Right lobe of liver (tissue), 6 donors: ENCODE measurements at places on chromosomes 11 and 22. TPM values are rescaled to one million over a fixed set of nuclear protein-coding genes. Genes with fewer than 3 reads are reported as not detected.

DNA sequence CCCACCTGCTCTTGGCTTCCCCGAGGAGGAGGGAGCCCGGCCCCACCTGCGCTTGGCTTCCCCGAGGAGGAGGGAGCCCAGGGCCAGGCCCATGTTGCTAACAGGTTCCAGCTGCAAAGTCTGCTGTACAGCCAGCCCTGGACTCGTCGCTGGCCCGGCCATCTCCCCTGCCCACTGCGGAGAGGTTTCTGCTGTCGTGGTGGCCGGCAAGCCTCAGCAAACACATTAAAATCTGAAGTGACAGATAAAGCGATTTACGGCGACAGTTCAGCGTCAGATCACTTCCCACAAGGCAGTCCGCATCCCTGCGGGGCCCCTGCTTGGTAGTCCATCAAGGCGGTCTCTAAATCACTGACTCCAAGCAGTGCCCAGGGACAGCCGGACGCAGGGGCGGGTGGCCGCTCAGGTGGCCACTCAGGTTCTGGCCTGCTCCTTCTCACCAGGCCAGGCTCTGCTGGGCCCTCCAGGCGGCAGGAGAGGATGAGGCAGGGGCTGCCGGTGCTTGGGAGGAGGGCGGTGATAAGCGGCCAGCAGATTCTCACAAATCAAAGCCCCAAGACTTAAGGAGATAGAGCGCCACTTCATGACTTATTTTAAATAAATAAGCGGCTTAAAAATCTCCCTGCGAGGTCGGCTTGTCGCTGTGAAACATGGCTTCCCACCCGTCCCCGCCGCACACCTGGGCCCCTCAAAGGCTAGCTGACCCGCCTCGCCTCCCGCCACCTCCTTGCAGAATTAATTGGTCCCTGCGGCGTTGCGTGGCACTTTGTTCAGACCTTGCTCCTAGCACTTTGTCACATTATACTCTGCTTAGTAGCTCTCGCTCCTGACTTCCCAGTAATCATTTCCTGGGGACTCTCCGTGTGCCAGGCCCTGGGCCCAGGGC is 21.1 kb downstream of the MACROD1 start:
- DNase-seq = no peak
- H3K36me3 ChIP-seq = no peaks in the 10 kb centered on the region
- no peaks in the 10 kb centered on the region for H3K27me3 ChIP-seq
- no peak overlapping the region for H3K27ac ChIP-seq

DNA sequence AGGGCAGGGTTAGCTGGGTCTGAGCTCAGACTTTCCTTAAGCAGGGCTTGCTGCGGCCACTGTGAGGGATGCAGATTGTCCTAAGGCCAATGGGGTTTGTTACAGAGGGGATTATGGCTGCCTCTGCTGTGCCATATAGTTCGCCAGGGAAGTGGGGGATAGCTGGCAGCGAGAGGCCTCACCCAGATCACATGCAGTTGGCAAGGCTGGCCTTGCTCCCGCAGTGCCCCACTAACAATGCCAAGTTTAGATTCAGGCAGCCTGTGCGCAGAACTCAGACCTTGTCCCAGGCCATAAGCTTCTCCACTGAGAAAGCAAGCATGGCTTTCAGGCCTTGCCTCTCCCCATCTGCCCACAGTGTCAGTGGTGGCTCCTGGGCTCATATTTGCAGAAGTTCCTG is 4.7 kb upstream of the APOL2 start:
- H3K4me3 ChIP-seq = no peak overlapping the region
- no peak overlapping the region for H3K27ac ChIP-seq
- H3K36me3 ChIP-seq = no peaks in the 10 kb centered on the region

DNA sequence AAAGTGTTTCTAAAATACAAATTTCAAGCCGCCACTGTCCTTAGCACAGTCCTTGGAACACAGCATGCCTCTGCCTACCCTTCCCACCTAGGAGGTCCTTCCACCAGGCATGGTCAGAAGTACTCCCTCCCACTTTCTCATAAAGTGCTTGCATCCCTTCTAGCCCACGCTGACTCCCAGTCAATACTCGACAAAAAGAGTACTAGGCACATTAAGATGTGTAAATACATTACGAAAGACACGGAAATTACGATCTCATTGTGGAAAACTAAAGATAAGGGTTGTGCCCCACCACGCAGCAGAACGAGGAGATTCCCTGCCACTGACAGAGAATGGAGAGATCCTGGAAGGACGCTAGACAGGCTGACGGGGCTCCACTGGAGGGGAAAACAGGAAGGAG is 13.5 kb downstream of the CHKA start:
- no peaks in the 10 kb centered on the region for H3K27me3 ChIP-seq
- H3K4me1 ChIP-seq = peaks cover 14% of the 10 kb centered on the region
- DNase-seq = no peak
- peak overlapping the region; percentile 37 for H3K27ac ChIP-seq
- no peaks in the 10 kb centered on the region for H3K36me3 ChIP-seq
- no peak overlapping the region for H3K4me3 ChIP-seq

DNA sequence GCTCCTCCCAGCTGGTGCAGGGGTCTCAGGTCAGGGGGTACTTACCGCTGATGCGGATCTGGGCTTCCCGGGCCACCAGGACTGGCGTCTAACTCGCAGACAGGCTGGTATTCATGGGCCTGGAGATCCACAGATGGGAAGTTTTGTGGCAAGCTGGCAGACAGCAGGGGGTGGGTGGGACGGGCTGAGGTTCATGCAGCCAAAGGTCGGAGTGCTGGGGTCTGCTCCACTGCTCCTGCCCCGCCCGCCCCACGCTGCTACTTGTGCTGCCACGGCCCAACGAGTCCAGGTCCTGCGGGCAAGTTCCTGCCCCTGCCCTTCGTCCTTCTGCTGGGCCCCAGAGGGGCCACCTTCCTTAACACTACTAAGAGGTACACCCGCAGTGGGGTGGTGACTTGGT is 3.1 kb downstream of the ACY3 start:
- H3K27me3 ChIP-seq = no peaks in the 10 kb centered on the region
- no peak overlapping the region for H3K4me3 ChIP-seq
- H3K27ac ChIP-seq = no peak overlapping the region
- H3K4me1 ChIP-seq = no peaks in the 10 kb centered on the region
- H3K36me3 ChIP-seq = no peaks in the 10 kb centered on the region

- H3K27ac ChIP-seq = no peak overlapping the region
- H3K27me3 ChIP-seq = no peaks in the 10 kb centered on the region
- H3K4me1 ChIP-seq = peaks cover 15% of the 10 kb centered on the region
- DNase-seq = no peak
- no peaks in the 10 kb centered on the region for H3K36me3 ChIP-seq
- H3K4me3 ChIP-seq = no peak overlapping the region
These were observed 12.7 kb upstream of the RGL4 start for GRCh38 chr22:23678133-23678532.

DNA sequence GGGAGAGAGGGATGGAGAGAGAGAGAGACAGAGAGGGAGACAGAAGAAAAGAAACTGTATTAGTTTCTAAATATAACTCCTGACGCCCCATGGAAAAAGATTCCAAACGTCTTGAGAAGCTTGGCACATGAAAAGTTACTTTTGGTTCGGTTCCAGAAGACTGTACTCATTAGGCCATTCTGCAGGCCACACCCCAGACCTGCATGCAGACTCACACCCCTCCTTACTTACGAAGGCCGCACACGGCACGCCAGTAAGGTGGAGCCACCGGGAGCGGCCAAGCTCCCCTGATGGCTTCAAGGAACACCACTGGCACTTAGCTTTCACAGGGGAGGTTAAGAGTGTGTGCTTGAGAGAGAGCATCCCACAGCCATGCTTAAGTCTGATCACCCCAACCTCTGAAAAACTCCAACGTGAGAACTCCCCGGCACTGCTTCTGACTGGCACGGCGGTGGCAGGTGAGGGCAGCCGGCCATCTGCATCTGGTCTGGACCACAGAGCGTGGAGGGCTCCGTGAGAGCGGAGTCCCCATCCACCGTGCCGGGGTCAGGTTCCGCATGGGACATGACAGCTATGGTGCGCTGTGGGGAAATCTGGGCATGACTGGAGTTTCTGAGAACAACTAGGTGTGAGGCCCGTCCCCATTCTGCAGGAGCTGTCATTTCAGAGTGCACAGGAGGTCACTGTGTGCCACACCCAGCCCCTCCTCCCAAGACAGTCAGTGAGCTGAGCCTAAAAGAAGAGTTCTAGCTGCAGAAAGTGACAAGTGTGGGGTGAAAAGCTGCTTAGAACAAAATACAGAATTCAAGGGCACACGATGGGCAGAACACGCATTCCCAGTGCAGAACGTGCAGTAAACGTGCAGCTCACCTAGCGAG is 62.4 kb downstream of the MYH9 start:
- peaks cover 26% of the 10 kb centered on the region for H3K36me3 ChIP-seq
- H3K27me3 ChIP-seq = no peaks in the 10 kb centered on the region
- no peak overlapping the region for H3K4me3 ChIP-seq
- no peaks in the 10 kb centered on the region for H3K4me1 ChIP-seq
- H3K27ac ChIP-seq = peak overlapping the region; percentile 66

DNA sequence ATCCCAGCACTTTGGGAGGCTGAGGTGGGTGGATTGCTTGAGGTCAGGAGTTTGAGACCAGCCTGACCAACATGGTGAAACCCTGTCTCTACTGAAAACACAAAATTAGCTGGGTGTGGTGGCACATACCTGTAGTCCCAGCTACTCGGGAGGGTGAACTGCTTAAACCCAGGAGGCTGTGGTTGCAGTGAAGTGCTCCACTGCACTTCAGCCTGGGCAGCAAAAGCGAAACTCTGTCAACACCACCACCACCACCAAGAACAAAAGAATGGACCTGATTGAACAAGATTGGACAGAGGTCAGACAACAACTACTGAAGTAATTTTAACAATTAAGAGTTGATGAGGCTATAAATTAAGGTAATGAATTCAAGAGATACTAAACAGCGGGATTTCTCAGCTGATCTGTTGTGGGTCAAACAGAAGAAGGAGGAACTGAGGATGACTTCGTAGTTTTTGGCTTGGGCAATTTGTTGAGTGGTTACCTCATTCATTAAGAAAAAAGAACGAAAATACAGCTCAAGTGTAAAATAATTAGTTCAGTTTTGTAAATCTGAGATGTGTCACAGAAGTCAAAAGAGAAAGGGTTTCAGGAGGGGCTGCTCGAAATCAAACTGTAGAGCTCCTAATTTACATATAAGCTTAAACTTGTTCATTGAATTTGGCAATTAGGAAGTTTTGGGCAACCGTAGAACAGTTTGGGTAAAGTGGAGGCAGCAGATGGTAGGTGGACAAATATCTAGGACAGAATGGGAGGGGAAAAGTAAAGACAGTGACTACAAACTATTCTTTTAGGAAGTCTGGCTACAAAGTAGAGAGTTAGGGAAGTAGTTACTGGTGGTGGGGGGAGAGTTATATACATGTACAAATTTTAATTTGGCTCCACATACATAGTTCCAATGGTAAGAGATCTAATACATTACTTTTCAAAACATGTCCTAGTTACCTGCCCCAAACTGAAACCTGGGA is 4.5 kb downstream of the IL18 start:
- no peak for DNase-seq
- no peak overlapping the region for H3K27ac ChIP-seq
- no peaks in the 10 kb centered on the region for H3K27me3 ChIP-seq
- H3K4me1 ChIP-seq = no peaks in the 10 kb centered on the region

DNA sequence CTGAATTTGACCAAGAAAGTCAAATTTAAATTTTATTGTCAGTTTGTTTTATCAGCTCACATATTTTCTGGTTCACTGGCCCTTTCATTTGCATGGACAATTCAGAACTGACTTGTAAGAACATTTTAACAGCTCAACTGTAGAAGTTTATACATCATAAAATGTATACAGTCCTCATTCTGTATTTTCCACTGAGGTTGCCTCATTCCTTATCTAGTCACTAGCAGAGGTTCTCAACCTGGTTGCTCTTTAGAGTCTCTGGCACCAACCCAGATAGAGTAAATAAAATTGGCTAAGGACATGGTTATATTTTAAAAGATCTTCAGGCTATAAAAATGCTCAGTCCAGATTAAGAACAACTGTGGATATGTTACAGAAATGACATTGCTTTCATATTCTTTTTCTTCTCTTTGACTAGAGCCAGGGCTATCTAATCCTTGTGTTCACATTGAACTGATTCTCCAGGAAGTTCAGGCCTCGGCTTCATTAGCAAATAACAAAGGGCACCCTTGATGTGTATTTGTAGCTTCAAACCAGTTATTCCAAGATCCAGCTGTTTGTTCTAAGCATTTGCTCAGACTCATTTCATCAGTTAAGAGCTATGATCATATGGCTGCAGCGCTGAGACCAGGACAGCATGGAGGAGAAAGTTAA is 782.5 kb downstream of the ETS1 start:
- H3K4me1 ChIP-seq = no peaks in the 10 kb centered on the region
- H3K4me3 ChIP-seq = no peak overlapping the region
- H3K27me3 ChIP-seq = no peaks in the 10 kb centered on the region
- H3K27ac ChIP-seq = no peak overlapping the region
- no peaks in the 10 kb centered on the region for H3K36me3 ChIP-seq

DNA sequence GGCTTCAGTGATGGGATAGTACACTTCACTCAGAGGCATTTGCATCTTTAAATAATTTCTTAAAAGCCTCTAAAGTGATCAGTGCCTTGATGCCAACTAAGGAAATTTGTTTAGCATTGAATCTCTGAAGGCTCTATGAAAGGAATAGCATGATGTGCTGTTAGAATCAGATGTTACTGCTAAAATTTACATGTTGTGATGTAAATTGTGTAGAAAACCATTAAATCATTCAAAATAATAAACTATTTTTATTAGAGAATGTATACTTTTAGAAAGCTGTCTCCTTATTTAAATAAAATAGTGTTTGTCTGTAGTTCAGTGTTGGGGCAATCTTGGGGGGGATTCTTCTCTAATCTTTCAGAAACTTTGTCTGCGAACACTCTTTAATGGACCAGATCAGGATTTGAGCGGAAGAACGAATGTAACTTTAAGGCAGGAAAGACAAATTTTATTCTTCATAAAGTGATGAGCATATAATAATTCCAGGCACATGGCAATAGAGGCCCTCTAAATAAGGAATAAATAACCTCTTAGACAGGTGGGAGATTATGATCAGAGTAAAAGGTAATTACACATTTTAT is 4.6 kb downstream of the MALAT1 start:
- peaks cover 13% of the 10 kb centered on the region for H3K36me3 ChIP-seq
- peak overlapping the region; percentile 75 for H3K4me3 ChIP-seq
- no peaks in the 10 kb centered on the region for H3K27me3 ChIP-seq
- peak overlapping the region; percentile 100 for H3K27ac ChIP-seq
- H3K4me1 ChIP-seq = no peaks in the 10 kb centered on the region

- no peak overlapping the region for H3K27ac ChIP-seq
- no peak overlapping the region for H3K4me3 ChIP-seq
- H3K4me1 ChIP-seq = no peaks in the 10 kb centered on the region
- no peaks in the 10 kb centered on the region for H3K27me3 ChIP-seq
These were observed 28.9 kb upstream of the RAB1B start for GRCh38 chr11:66239511-66239910.

- no peak for DNase-seq
- no peaks in the 10 kb centered on the region for H3K4me1 ChIP-seq
- no peaks in the 10 kb centered on the region for H3K36me3 ChIP-seq
These were observed 344.3 kb downstream of the AASDHPPT start for GRCh38 chr11:106421676-106422292.

DNA sequence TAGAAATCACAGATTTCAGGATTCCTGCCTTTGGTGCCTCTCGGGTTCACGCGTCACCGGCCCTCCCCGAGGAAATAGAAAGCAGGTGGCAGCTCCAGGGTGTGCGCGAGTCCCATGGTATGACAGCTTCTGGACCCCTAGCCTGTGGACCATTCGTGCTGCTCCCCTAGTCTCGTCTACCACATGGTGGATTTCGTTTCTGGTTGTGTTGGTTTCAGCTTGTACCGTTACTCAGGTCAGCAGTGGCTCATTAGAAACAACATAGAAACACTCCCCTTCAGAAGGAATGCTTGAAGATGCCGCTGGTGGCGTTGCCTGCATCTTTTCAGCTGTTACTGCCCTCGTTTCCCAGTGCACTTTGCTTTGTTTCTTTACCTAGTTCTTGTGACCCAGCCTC is 700 bp downstream of the TTC17 start:
- H3K27me3 ChIP-seq = no peaks in the 10 kb centered on the region
- peak overlapping the region; percentile 86 for H3K4me3 ChIP-seq
- no peaks in the 10 kb centered on the region for H3K36me3 ChIP-seq
- H3K4me1 ChIP-seq = no peaks in the 10 kb centered on the region
- H3K27ac ChIP-seq = peak overlapping the region; percentile 93

WT1 gene
- total RNA-seq = not detected

GAS2L1 gene
- 9.1 TPM for total RNA-seq
